ENCODE measurements at places on chromosomes 5 and 9.

DNA sequence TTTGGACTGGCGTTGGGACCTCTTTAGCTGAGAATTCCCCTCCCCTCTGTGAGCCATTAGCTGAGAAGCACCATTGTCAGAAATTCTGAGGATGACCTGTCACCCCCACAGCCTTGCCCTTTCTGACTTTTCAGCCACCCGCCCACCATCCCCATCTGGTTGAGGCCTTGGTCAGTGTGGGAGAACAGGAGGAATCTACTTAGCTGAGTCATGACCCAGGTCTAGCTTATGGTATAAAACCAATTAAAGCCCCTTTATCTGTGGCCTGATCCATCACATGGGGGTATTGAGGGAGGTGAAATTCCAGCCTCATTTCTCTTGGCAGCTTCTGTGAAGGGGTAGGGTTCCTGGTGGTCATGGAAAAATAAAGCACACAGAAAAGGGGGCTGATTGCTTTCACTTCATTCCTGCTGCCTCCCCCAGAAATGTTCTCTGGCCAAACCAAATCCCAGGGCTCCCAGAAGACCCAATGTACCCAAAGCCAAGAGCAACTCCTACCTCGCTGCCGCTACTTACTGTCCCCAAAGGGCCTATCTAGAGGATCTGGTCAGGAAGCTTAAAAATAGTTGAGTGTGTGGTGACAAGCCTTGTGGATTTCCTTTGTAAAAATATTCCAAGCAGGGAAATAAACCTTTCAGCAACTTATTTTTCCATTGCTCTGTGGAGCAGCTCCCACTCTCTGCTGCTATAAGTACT, 174.8 kb upstream of the TNC start:
- DNase-seq: no peak

DNA sequence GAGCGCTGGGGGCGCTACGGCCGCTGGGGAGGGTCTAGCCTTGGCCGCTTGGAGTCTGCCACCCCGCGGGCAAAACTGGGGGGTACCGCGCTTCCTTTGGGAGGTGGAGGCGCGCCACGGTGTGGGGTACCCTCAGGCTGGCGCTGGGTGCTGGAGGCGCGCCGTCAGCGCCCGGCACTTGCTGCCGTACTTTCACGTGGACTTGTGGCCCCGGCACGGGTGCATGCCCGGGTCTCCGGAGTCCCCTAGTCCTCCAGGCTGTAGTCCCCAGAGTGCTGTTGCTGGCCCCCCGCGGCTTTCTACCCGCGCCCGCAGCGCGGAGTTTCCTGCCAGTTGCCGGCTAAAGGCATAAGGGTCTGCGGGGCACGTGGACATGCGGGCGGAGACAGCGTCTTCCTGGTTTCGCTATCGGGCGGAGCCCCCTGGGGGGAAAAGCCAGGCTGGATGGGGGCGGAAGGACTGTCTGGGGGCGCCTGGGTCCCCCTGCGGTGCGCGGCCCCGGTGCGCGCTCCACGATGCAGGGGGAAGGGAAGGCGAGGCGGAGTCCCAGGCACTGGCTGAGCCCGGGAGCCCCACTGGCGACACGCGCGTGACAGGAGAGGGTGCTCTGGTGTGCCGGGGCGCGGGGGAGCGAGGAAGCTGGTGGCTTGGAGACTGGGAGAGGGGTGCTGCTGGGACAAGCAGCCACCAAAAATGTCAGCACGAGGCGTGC, 666 bp downstream of the PPARGC1B start:
- DNase-seq: peak; percentile 1

- DNase-seq: no peak
Observed at GRCh38 chr9:69871118-69871834, 50.7 kb downstream of the CFAP95 start.

DNA sequence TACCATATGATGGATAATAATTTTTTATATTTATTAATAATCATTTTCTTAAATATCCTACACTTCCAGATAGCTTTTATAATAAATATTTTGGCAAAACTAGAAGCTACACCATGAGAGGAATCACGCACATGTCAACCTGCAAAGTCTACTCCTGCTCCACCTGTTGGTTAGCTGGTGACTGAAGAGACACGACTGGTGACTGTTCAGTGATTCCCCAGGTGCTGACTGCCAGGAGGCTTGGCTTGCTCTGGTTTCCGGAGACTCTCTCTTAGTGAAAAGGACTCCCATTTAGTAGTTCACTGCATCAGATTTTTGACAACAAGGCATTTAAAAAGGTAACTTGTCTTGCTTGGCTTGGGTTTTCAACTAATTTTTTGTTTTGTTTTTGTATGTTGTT, 20.9 kb downstream of the GZMA start:
- no peak for DNase-seq

DNA sequence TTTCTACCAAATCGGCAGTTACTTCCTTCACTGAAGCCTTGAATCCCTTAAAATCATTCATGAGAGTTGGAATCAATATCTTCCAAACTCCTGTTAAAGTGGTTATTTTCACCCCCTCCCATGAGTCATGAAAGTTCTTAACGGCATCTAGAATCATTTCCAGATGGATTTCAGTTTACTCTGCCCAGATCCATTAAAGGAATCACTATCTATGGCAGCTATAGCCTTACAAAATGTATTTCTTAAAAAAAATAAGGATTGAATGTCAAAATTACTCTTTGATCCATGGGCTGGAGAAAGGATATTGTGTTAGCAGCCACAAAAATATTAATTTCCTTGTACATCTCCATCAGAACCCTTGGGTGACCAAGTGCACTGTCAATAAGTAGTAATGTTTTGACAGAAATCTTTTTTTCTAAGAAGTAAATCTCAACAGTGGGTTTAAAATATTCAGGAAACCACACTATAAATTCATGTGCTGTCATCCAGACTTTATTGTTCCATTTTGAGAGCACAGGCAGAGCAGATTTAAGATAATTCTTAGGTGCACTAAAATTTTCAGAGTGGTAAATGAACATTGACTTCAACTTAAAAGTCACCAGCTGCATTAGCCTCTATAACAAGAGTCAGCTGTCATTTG, 767.7 kb downstream of the DTWD2 start:
- no peak for DNase-seq

- DNase-seq: no peak
Observed at GRCh38 chr9:14309403-14309802, 4.5 kb downstream of the NFIB start.

DNA sequence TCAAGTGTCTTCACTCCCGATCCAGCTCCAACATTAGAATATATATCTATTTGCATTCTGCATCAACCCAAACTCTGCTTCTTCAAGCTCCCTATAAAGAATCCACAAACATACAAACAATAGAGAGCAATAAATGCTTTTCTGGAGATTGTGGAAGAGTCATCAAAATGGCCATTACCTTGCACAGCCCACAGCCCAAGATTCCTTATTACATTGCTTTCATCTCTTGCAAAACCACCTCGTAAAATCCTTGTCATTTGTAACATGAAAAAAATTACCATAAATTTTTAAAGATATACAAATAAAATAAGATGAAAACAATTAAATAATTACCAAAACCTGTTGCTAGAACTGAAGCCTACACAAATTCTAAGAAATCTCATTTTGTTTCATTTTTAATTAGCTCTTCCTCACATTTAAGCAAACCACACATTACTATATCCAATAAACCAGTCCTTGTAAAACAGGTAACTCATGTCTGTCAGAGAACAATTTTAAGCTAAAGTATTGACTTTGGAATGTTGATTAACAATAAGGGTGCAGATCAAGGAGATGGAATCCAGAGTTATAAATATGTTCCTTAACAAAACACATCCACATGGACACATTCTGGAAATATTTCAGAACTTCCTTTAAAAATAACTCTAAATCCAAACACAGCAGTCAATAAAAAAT, 7.1 kb downstream of the SPINK9 start:
- DNase-seq: no peak

DNA sequence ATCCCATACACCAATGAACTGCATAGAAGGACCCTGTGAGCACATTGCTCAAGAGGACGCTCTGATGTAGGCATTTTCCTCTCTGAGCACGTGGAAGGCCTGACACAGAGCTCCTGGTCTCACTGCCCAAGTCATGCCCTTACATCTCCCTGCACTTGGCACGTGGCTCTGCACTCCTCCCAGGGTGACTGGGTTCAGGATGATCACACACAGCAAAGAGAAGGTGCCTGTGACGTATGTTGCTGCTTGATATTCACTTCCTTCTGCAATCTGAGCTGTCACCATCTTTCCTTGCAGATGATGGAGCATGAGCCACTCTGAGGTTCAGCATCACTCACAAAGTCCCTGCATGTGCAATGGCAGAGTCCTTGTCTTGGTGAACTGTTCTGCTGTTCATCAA, 125.2 kb downstream of the FSTL4 start:
- DNase-seq: no peak

- no peak for DNase-seq
Observed at GRCh38 chr5:14593326-14594021, 11.9 kb downstream of the OTULINL start.

GRCh38 chr9:124309667-124310084, 51.9 kb downstream of the NEK6 start:
- no peak for DNase-seq

DNA sequence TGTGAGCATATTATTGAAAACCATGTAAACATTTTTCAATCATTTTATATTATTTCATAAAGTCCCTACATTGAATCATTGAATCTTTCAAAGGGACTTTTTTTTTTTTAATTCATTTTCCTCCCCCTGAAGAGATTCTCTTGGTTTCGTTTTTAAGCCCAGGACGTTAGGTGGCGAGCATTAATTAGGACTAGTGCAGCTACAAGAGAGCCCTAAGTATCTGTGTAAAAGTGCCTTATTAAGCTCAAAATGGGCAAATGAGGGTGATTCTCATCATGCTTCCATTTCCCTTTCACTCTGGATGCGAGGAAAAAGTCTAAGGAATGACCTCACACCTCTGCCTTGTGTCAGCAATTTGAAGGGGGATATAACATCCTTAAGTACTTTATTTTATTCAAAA, 517.9 kb upstream of the ITGA1 start:
- DNase-seq: no peak

GRCh38 chr9:105483618-105484017, 35.8 kb downstream of the FSD1L start:
- DNase-seq: no peak

- no peak for DNase-seq
Observed at GRCh38 chr5:158033076-158033475, 174.1 kb upstream of the CLINT1 start.

DNA sequence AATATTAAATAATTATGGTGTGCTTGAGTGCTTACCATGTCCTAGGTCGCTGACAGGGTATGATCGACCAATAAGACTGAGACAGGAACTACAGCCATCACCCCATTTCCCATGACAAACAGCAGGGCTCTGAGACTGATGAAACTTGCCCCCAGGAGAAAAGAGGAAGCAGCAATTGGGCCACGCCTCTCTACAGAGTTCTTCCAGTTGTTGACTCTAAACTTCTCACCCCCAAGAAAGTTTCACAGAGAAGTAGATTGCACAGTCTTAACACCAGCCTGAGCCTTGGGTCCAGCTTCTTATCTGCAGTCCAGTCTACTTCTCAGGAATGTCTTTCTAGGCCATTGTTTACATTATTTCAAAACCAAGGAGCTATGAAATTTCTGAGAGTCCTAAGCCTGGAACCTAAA, 182.2 kb upstream of the ANKRD55 start:
- no peak for DNase-seq

- no peak for DNase-seq
Observed at GRCh38 chr5:107418071-107418470, 252.7 kb downstream of the EFNA5 start.

- DNase-seq: no peak
Observed at GRCh38 chr9:78566948-78567675, 270.2 kb downstream of the PSAT1 start.

- DNase-seq: no peak
Observed at GRCh38 chr5:145553177-145553576, 282.0 kb downstream of the PRELID2 start.

DNA sequence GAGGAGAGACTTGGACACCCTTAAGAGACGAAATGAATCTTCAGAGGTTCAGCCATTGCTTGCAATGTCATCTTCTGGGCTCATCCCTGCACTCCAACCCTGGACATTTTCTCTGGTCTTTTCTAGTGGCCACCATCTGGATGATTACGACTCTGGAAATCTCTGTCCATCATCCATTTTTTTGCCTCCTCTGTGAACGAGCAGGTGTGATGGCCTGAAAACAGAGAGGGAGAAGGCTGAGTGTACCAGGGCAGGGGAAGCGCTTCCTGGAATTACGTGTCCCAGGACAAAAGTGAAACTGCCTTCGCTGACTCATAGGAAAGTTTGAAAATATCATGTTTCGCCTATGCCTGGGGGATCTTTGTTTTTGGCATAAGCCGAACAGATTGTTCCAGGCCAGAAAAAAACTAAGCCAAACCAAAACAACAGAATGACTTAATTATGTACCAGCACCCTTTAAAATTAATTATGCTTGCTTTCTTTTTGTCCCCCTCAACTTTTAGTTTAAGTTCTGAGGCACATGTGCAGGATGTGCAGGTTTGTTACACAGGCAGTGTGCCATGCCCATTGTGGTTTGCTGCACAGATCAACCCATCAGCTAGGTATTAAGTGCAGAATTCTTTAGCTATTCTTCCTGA, 31.9 kb downstream of the ANKRD33B start:
- DNase-seq: no peak

GRCh38 chr9:115262952-115263351, 145.0 kb upstream of the TNC start:
- no peak for DNase-seq

DNA sequence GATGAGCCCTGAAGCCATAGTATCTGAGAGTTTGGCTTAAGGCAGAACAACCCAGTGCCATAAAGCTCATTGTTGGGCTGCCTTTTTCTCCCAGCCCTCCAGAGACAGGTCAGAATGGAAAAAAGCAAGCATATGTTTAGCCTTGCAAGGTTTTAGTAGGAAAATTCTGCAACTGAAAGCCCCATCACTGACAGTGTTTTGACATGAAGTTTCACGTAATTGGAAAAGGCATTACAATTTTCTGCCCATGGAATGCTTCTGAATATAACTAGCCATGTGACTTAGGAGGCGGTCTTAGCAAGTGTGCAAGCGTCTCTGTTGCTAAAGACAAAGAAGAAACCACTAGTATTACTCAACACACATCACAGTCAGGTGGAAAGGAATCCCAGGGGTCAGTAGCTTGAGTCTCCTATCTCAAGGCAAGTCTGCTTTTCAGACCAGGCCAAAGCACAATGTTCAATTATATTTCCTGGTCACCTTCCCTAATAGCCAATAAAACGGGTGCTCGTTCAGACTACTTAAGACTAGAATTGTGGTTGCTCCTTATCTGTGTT, 117.6 kb downstream of the CARTPT start:
- DNase-seq: no peak

DNA sequence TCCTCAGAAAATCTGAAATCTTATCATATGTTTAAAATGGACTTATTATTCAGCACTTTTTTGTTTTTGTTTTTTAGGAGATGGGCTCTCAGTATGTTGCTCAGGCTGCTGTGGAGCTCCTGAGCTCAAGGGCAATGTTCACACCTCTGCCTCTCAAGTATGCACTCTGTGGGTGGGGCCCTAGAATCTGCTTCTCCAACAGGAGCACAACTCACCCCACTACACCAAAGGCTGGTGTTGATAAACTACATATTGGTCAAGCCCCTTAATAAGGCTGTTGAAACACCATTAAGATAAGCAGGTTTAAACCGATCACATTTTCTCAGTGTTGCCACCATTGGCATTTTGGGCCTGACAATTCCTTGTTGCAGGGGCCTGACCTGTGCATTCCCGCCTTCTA, 131.6 kb downstream of the FANCC start:
- DNase-seq: no peak

GRCh38 chr9:134549336-134549735, 92.3 kb upstream of the COL5A1 start:
- DNase-seq: no peak

- no peak for DNase-seq
Observed at GRCh38 chr9:73179589-73179988, 27.9 kb downstream of the ANXA1 start.

GRCh38 chr9:21608200-21608599, 126.1 kb upstream of the IFNE start:
- no peak for DNase-seq
